Lung (tissue), 17 donors: ENCODE measurements at places on chromosomes 7 and 10. TPM values are rescaled to one million over a fixed set of nuclear protein-coding genes. Genes with fewer than 3 reads are reported as not detected.

FKBP6 gene
- total RNA-seq = 1.5 TPM

DPP6 gene
- total RNA-seq = 1.2 TPM

DNA sequence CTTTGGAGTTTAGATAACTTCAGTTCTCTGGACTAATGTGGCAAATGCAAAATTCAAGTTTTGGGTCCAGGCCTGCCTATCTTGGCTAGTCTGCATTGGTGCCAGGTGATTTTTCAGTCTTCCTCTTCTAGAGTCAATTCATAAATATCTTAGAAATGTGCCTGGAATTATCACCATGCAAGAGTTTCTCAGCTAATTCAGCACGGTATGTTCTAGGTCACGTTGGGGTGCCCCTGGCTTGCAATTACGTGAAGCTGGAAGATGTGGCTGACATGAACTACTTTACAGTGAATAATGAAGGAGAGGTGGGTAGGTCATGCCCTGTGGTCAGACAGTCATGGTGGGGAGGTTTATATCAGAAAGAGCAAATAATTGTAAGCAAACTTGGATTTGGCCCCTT lies 25.0 kb downstream of the ZDHHC6 start:
- no peak for DNase-seq

DNA sequence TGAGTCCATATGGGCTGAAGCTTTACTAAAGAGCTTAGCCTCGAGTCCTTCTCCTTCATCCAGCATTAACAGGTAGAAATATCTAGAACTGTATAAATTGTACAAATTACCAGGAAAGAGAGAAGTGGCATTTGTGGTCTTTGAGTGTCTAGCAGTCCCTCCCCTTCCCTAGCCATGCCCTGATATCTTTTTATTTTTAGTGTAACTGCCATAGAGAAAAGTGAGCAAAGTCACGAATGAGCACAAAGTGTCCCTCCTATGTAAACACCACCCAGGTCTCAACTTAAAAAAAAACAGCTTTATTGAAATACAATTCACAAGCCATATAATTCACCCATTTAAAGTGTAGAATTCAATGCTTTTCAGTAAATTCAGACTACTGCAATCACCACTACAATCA lies 339.0 kb upstream of the ZMIZ1 start:
- no peak for DNase-seq

NPY4R gene
- total RNA-seq = 2.6 TPM

GRCh38 chr10:97080051-97080776 lies 105.5 kb downstream of the SLIT1 start:
- no peak for DNase-seq

GRCh38 chr10:21334891-21335696 lies 190.4 kb downstream of the SKIDA1 start:
- no peak for DNase-seq

DNMBP gene
- 17.4 TPM for total RNA-seq

DNA sequence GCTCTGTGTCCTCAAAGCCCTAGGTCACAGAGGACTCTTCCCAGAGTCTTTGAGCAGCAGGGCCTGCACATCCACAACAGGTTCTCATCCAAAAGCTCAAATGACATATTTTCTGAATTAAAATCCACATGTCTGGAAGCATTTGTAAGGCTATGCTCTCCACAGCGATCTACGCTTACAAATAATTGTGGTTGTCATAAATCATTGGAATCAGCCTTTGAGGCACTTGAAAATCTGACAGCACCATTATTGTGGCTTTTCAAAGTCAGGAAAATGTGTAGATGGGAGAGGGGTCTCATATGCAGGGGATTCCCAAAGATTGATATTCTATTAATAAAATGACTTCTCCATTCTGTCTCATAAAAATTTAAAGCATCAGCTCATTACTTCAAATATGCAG lies 16.3 kb downstream of the GPR26 start:
- DNase-seq = no peak

GRCh38 chr10:77165445-77166208 lies 472.0 kb downstream of the KCNMA1 start:
- peak; percentile 62 for DNase-seq

GRCh38 chr7:114856625-114857024 lies 65.3 kb upstream of the MDFIC start:
- peak; percentile 27 for DNase-seq

VIPR2 gene
- 0.88 TPM for total RNA-seq

- DNase-seq = no peak
These were observed 92.5 kb upstream of the IKZF1 start for GRCh38 chr7:50212016-50212325.

IKZF1 gene
- 20.7 TPM for total RNA-seq
